CD8-positive, alpha-beta memory T cell (primary cell): ENCODE measurements at places on chromosomes 6 and 20.
A peak's percentile ranks its signal among the peaks of the same experiment; 100 is the strongest.

DNA sequence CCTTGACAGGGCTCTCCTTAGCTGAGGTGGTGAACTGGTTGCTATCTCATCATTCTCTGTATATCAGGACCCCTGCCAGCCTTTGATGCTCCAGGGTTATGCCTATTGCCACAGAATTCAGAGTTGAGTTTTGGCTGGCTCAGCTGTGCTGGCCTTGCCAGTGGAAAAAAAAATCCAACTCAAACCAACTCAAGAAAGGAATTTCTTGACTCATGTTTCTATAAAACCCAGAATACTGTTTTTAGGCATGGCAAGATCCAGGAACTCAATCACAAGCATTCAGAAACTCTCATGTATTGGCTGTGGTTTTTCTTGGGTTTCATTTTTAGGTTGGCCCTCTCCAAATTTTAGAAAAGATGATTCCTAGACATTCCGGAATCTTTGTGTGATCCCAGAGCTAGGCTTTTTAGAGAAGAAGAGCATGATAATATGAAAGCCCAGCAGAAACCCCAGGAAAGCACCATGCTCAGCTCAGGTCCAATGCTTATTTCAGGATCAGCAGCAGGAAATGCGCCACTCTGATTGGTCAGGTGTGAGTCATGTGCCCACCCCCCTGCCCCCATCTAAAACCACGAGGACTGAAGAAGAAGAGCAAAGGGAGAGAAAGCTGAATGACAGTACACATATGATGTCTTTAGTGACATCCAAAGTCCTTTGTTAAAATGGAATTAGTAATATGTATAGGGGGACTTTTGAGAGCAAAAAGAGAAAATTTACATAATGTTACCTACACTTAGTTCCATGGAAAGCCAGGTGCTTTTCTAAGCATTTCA lies 122.9 kb downstream of the RNF144B start:
- DNase-seq = no peak

- no peak for DNase-seq
Observed at GRCh38 chr6:167392631-167393316, 67.9 kb downstream of the TTLL2 start.

- peak; percentile 5 for DNase-seq
Observed at GRCh38 chr6:90078513-90079289, 184.4 kb downstream of the GJA10 start.

DNA sequence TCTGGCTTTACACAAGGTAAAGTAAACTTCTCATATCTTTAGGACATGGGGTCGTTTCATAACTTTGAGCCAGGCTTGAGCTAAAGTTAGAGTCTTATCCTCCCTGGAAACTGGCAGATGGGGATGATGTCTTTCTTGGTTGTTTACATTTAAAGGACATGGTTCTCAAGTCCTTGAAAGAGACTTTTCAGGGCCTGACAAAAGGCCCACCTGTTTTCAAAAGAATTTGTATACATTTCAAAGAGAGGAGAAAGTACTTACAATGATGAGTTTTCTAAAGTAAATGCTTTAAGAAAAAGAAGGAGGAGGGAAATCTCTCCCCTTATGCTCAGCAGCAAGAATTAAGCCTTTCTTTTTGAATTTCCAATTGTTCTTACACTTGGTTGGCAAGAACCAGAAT lies 45.7 kb upstream of the TINAG start:
- DNase-seq = no peak

GRCh38 chr6:19337101-19337500 lies 500.1 kb upstream of the ID4 start:
- DNase-seq = no peak

DNA sequence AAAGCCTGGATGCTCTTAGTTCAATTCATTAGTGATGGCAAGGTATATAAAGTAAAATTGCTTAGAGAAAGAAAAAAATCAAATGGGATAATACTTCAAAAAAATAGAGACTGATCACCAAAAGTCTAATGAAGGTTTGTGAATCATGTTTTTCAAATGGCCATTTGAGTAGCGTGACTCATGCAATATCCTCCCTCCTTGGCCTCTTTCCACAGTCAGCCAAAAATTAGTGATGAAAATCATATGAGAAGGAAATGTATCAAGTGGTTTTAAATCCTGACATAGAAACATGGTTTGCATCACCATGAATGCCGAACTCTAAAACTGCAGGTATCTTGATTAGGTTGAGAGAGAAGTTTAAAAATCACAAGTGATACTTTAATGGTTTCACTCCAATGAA lies 1.2 kb upstream of the COL19A1 start:
- no peak for DNase-seq

DNA sequence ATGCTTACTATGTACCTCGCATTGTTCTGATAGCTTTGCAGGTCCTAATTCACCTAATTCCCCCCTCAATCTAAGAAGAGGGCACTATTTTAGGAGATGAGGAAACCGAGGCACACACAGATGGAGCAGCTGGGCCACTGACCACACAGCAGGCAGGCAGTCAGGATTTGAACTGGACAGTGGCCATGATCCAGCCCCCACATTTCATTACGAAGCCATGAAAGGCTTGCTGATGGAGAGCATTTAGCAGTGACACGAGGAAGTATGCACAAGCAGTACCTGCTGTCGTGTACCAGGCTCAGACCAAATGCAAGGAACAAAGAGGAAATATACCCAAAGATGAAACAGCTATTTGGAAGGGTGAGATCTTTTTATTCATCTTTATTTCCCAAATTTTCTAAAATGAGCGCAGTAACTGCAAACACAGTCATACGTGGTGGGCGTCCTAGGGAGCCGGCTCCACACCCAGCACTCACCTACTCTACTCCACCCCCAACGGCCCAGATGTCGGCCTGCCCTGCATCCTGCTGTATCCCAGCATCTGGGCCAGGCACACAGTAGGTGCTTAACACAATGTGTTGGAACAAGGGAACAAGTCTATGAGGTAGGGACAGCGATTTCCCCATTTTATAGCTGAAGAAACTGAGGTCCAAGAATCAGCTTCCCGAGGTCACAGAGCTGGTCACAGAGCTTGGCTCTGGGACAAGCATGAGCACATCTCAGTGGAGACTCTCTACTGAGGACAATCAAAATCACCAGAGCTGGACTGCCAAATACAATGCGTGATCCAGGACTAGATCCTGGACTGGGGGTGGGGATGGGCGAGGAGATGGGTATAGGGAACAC lies 15.0 kb downstream of the PREX1 start:
- DNase-seq = no peak

- no peak for DNase-seq
Observed at GRCh38 chr20:8431538-8432434, 299.7 kb downstream of the PLCB1 start.

GRCh38 chr6:45533386-45533785 lies 155.7 kb upstream of the SUPT3H start:
- no peak for DNase-seq

DNA sequence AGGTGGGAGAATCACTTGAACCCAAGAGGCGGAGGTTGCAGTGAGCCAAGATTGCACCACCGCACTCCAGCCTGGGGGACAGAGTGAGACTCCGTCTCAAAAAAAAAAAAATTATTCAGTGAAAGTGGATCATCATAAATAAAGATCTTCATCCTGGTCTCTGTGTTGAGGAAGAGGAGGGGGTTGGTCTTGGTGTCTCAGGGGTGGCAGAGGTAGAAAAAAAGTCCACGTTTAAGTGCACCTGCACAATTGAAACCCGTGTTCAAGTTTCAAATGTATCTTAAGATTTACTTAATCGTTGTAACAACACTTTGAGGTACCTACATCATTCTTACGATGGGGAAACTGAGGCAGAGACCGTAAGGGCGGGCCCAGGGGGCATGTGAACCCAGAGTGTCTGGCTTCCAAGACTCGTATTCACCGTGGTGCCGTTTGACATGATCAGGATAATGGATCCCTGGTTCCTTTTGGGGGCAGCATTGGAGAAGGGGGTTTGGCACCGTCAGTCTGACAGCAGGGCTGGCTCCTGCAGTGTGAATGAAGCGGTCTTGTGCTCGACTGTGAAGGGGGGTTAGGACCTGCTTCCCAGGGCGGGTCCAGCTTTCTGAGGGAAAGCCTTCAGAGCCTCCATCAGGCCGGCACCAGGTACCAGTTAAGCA lies 32.9 kb upstream of the ID1 start:
- no peak for DNase-seq

DNA sequence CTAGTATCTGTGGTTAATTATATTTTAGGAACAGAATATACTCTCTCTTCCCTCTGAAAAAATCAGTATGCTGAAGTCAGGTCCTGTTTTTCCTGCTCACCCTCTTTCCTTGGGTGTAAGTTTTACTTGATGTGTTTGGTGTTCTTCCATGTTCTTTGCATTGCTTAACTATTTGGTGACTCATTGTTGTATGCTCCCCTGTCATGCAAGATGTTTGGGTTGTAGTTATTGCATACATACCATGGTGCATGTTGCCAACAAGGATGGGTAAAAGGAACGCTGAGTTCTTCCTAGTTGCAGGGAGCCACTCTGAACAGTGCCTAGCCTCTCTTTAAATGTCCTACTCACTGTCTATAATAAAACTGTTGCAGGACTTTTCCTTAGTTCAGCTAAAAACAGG lies 207.9 kb upstream of the LAMP5 start:
- no peak for DNase-seq

DNA sequence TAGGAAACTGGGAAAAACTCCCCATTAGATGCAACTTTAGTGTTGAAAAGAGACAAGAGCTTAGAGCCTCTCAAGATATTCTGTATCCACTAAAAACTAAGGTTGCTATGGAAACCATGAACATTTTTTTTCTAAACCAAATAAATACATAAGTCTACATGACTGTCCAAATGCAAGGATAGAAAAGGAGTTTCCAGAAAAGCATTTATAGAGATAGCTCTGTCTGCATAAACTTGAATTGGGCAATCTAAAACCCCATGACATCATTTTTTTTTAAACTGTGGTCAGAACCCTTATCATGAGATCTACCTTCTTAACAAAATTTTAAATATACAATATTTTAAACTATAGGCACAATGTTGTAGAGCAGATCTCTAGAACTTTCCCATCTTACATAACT lies 36.4 kb upstream of the FAM83B start:
- no peak for DNase-seq

DNA sequence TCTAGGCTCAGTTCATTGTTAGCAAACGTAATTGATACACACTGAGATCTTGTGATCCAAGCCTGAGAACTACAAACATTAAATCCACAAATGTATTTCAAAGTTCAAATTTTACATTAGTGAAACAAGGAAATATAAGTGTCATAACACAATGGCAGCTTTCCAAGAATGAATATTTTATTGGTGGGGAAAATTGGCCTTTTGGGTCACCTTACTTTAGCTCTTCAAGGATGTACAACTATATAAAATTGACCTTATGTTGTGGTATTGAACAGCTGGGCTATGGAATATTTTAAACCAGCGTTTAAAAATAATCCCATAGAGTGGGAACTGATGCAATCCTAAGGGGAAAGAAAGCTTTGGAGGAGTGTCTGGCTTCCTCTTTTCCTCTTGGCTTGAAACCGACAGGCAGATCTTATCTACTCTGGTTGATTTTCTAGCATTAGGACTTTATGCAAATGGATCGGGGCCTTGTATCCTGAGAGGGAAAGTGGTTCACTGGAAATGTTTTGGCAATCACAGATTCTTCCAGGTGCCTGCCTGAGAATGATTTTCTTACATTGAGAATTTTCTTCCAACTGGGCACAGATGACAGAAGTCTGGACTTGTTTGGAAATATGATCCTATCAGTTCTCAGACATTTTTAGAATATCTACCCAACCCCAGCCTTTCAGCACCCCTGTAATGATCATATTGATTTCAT lies 184.8 kb upstream of the ECI2 start:
- no peak for DNase-seq

- no peak for DNase-seq
Observed at GRCh38 chr6:107620732-107621131, 130.8 kb downstream of the SOBP start.

DNA sequence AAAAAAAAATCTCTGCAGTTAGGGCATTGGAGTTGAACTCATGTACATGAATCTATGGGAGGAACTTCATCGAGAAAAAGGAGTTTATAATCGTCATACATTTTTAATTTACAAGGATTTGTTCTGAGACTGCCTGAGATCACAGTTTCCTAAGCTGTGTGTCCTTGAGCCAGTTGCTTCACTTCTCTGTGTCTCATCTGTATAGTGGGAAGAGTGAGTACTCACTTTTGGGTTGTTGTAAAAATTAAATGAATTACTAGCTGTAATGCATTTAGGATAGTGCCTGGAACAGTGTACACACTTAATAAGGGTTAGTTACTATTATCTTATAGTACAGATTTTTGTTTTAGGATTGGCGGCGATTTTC lies 42.5 kb downstream of the EYA2 start:
- DNase-seq = no peak

DNA sequence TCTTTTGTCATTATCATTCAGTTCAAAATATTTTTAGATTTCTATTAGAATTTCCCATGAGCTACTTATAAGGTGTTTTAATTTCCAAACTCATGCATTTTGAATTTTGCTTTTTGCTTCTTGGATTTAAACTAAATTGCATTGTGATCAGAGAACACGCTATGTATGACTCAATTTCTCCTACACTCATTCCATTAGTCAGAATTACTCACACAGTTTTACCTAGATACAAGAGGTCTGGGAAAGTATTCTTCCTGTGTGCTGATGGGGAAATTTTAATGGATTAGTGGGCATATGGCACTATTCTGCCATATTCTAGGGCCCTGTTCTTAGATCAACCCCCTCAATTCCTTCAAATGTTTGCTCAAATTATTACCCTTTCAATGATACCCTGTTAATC lies 49.9 kb upstream of the BMP5 start:
- DNase-seq = no peak

DNA sequence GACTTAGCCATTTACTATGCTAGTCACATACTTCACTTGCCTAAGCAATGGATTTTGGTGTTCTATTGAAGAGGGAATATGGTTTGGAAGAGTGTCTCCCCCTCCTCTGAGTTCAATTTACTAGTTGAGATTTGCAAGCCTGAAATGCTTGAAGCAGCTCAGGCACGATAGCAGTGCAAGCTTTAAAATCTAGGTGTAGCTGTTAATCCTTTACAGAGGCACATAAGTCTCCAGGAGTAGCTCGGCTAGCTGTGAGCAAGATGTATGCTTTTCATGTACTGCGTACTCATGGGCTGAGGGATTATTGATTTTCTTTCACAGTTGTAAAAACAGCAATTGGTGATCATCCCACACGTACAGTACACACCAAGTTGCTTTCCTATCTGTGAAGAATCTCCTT lies 726 bp downstream of the FLRT3 start:
- no peak for DNase-seq

DNA sequence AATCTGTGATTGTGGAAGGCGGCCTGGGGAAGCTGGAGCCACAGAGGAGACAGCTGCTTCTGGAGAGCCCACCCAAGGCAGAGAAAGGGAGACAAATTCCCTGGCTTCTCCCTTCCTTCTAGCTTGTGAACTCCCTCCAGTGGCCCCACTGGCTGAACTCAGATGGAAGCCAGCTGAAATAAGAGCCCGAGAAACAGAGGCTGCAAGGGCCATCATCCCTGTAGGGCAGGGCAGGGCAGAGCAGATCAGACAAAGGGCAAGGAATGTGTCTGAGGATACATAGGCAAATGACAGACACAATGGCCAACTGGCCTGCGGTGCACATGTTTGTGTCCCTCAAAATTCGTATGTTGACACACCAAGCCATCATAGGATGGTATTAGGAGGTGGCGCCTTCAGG lies 25.3 kb downstream of the MDFI start:
- no peak for DNase-seq

- DNase-seq = no peak
Observed at GRCh38 chr20:51953731-51954340, 151.5 kb upstream of the SALL4 start.

GRCh38 chr20:32050851-32051556 lies 1.0 kb upstream of the HCK start:
- DNase-seq = no peak
